Choroid plexus epithelial cell (primary cell): ENCODE measurements at places on chromosomes 4 and X.
A peak's percentile ranks its signal among the peaks of the same experiment; 100 is the strongest.

DNA sequence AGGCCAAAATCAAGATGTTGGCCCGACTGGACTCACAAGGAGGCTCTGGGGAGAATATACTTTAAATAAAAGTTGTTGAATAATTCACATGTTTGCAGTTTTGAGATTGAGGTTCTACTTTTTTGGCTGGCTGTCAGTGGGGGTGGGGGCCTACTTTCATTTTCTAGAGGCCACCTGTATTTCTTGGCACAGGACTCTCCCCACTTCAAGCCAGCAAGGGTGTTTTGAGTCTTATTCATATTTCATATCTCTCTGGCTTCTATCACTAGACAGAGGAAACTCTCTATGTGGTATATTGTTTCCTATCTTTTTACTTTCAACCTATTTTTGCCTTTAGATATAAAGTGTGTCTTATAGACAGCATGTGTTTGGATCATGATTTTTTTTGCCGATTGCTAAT lies 266.4 kb downstream of the PRR32 start:
- DNase-seq, result no peak

GRCh38 chrX:98607739-98608138 lies 1724.0 kb downstream of the RPA4 start:
- DNase-seq, result no peak

DNA sequence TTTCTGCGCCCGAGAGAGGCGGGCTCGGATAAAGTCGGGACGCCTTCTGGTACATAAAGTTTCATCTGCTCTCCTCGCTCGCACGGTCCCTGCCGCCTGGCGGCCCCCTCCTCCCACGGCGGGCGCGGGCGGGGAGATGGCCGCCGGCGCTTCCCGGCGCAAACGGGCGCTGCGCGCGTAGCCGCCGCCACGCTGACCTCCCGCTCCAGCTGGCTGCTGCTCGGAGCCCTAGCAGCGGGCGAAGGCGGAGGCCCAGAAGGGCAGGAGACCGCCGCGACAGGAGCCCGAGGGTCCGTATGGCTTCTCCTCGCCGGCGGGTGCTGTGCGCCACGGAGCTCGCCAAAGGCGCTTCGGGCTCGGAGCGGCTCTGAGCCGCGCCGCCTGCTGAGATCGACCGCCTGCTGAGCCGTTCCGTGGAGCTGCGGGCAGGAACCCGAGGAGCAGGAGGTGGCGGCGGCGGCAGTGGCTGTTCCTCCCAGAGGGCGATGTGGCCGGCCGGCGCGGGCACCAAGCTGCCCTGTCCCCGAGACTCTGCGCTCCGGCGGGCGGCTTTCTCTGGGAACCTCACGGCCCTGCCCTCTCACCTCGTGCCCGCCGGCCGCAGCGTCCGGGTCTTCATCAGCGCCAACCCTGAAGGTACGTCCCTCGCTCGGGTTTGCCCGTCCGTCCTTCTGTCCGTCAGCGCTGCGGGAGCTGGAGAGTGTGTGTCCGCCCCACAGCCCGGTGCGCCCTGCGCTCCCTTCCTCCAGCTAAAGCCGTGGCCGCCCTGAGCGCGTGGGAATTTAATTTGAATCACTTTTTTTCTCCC lies at the start of gene NWD2:
Gene NWD2 (plus strand): TSS at position 161 of the 808 bp plus-strand sequence. CDS start 325 bp downstream, at position 486.
- peak; percentile 6 for DNase-seq

GRCh38 chrX:64190136-64190740 lies 15.3 kb downstream of the AMER1 start:
- DNase-seq, result no peak

- DNase-seq, result peak; percentile 49
Observed at GRCh38 chr4:106366026-106366425, 2.6 kb downstream of the GIMD1 start.

- DNase-seq, result no peak
Observed at GRCh38 chrX:137742846-137743245, 176.9 kb downstream of the ZIC3 start.

- DNase-seq, result peak; percentile 13
Observed at GRCh38 chr4:147975933-147976928, 244.3 kb downstream of the ARHGAP10 start.

DNA sequence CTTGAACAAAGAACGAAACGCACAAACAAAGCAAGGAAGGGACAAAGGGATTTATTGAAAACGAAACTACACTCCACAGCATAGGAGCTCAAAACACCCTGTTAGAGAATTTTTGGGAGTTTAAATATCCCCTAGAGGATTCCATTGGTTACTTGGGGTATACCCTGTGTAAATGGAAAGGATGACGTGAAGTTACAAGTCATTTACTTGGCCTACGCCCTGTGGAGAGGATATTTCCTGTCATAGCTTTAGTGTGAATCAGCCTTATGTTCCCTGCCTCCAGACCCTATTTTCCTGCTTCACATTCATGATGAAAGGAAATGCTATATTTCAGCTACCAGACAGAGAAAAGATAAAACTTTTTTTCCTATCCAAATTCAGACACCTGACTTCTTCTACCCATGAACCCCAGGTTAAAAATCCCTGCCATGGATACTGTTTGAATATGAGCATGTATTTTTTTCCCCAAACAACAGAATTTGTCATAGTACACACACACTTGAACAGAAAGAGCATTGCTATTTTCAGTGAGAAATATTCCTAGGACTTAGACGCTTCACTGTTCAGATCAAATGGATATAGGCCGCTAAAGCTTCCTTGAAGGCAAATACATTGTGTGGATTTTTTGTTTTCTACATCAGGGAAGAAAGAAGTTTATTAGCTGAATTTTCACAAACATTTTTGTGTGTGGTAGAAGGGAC lies 20.4 kb downstream of the PIN4 start:
- DNase-seq, result peak; percentile 80

DNA sequence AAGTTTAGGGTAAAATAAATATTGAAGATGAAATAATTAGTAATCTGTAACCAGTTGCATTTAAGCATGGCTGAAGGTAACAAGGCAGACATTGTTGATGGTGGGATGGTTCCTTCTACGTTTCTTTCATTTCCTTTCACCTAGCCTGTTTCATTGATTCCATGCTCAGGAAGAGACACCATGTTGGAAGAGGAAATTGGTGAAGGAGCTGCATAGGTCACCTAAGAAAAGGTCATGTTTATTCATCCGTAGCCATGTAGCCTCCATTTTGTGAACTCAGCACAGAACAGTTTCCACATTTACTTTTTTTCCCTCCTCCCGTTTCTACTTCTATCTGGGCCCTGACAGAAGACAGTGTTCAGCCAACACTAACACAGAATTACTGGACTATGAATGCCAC lies 3.8 kb downstream of the ADH1B start:
- no peak for DNase-seq

DNA sequence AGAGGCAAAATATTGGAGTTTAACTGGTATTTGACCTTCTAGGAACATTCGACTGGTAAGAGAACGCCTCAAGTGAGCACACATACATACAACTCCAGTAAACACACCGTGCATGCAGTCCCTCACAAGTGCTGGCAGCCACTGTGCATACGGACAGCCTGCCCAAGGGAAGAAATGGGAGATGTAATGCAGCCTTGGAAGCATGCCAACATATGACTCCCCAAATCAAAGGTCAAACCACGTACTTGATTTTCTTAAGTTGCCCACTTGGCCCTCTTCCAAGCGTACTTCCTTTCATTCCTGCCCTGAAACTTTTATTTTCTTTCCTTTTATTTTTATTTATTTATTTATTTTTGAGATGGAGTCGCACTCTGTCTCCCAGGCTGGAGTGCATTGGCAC lies 206.6 kb downstream of the SPRY1 start:
- peak; percentile 52 for DNase-seq

- no peak for DNase-seq
Observed at GRCh38 chrX:108437349-108438109, 693 bp downstream of the COL4A6 start.

GRCh38 chr4:89616382-89616781 lies 220.6 kb downstream of the SNCA start:
- no peak for DNase-seq

- DNase-seq, result no peak
Observed at GRCh38 chr4:4423706-4424498, 37.0 kb downstream of the NSG1 start.

DNA sequence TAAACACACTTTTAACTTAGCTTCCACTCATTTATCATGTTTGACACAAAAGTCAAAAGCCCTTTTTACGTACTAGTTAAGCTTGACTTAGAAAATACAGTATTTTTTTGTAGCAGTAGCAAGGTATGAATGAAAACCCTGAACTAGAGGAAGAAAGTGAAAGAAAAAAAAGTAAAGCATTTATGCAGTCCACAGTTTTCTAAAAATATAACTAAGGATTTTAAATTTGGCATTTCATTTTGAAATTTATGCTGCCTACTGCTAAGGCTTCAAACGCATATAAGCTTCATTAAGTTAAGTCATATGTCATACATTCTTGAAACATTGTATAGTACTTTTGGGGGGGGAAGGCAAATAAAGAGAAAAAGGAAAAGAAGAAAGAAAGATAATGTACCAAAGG lies 201.5 kb downstream of the PDGFC start:
- DNase-seq, result no peak

- DNase-seq, result no peak
Observed at GRCh38 chr4:147513952-147514351, 33.1 kb downstream of the EDNRA start.

GRCh38 chr4:174658246-174658645 lies 136.0 kb upstream of the HPGD start:
- DNase-seq, result peak; percentile 16

DNA sequence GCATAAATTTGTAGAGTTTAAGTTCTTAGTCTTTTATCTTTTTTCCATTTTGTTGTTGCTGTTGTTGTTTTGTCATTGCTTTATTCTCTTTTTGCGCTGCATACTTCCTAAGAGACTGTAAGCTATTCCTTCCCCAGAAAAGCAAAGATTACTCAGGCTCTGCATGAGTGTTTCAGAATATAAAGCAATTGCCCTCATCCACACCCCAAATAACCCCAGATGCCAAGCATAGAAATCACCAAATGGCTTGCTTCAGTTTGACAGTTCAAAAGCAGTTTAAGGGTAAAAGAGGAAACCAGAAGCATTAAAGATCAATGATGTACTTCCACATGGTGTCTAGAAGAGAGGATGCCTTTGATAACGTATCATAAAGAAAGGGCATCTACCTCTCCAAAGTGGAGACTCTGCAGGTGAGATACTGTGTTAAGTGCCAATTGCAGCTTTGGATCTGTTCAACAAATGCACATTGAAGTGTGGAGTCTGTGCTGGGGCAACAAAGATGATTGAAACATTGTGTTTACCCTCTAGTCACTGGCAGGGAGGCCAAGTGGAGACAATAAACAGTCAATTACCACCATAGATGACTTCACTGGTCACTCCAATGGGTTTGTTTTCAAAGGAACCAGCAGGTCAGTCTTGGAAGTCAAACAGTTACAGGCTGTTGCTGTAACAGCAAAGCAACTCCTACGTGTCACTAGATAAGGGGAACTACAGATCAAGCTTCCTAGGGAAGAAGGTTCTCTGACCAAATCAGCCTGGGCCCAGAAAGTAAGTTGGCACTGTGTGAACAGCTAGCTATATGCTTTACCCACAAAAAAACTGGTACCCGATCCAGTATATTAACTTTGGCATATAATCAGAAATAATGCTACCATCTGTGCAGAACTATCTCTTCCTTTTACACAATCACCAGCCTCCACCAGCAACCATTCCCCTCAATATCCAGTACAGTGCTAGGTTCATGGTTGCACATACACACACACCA lies 40.6 kb upstream of the IL21 start:
- peak; percentile 34 for DNase-seq

- DNase-seq, result no peak
Observed at GRCh38 chr4:54097152-54097551, 2.8 kb upstream of the GSX2 start.

GRCh38 chrX:154026136-154027021 lies 6.7 kb upstream of the IRAK1 start:
- no peak for DNase-seq

DNA sequence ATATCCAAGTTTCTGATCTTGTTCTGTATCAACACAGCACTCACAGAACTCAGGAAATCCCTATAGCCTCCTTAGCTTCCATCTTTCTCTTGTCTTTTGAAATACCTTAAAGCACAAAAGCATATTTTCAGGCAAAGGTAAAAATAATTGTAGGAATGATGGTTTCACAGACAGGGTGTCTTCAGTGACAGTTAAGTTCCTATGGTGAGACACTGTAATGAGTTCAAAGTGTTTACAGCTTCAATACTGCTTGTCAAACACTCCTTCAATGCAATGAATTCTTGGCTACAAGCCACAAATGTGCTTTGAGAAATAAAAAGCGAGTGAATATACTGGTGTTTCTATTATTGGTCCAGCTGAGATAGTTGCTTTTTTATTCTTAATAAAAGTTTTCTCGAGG lies 466.0 kb downstream of the DMD start:
- DNase-seq, result peak; percentile 3

GRCh38 chrX:150044556-150044955 lies 106.3 kb upstream of the EOLA2 start:
- DNase-seq, result peak; percentile 35

GRCh38 chr4:22597471-22597870 lies 81.6 kb upstream of the ADGRA3 start:
- DNase-seq, result no peak

DNA sequence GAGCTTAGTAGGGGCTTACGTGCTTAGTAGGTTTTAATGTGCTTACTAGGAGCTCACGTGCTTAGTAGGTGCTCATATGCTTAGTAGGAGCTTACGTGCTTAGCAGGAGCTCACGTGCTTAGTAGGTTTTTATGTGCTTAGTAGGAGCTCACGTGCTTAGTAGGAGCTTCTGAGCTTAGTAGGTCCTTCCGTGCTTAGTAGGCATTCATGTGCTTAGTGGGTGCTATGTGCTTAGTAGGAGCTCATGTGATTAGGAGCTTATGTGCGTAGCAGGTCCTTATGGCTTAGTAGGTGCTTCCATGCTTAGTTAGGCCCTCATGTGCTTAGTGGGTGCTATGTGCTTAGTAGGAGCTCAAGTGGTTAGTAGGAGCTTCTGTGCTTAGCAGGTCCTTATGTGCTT lies 59.4 kb downstream of the SHOX start:
- no peak for DNase-seq

- DNase-seq, result no peak
Observed at GRCh38 chr4:139905489-139905888, 239.9 kb downstream of the MGST2 start.

- DNase-seq, result peak; percentile 14
Observed at GRCh38 chrX:115067812-115068211, 50.4 kb upstream of the IL13RA2 start.

DNA sequence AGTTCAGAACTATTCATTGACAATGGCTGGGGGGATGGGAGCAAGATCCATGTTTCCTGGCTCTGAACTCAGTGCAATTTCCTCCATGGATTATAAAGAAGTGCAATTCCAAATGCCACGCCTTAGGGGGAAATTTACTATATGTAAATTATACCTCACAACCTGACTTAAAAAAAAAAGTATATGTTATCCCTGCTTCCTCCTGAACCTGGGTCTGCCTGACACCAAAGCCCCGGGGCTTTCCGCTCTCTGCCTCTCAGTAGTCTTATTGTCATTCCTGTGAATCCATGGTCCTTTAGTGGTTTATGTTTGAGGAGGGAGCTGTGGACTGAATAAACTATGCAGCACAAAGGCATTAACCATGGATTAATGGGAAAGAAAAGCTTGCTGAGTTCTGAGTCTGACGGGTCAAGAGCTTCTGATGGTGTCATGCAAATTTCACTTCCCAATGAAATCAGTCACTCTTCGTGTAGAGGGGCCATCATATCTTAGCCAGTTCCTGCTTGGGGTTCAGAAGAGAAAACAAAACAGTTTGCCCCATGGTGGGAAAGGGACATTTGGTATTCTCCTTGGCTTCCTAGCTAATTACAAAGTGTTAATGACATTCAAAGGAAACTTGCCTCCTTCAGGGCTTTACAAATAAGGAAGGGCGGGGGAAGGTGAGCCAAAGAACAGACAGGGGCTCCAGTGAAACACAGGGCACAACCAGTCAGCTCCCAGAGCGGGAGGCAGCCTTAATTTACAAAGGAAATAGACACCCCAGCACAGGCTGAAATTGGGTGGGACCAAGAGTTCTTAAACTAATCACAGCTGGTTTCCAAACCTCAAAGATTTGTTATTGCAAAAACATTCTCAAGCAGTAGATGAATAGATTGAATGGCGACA lies 14.3 kb downstream of the FAM9C start:
- peak; percentile 39 for DNase-seq
